ENCODE measurements at places on chromosomes 5 and 9. TPM values are rescaled to one million over a fixed set of nuclear protein-coding genes. Genes with fewer than 3 reads are reported as not detected.

- H3K27ac ChIP-seq: no peak overlapping the region
- no peak overlapping the region for H3K4me3 ChIP-seq
- no peaks in the 10 kb centered on the region for H3K4me1 ChIP-seq
These were observed 114.4 kb downstream of the TENT4A start for GRCh38 chr5:6827526-6828219.

The IL17B gene
- 0.42 TPM for total RNA-seq

DNA sequence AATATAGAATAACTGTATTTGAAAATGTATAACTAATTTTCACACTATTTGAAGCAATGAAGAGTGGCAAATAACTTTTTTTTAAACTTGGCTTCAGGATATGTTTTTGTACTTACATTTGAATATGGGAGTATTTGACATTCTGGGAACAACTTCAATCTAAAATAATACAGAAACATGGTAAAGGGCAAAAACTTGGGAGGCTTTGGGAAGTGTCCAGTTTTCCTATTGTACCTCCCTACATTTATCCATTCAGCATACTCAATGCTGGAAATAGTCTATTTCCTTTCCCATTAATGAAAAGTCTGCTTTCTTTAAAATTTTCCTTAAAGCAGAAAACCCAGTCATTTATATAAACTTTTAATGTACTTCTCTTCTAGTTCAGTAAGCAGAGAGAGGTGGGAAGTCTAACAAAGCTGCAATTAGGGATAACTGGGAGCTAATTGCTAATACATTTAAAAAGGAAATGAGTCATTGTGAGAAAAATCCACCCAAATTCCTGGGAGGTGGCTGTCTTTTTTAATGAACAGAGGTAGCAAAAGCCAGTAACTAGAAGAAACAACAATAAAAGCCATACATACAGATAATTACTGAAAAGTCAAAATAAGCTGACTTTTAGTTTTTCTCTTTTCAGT lies 128.8 kb downstream of the FBN2 start:
- H3K27me3 ChIP-seq: no peaks in the 10 kb centered on the region
- H3K36me3 ChIP-seq: no peaks in the 10 kb centered on the region
- no peaks in the 10 kb centered on the region for H3K4me1 ChIP-seq
- DNase-seq: no peak

DNA sequence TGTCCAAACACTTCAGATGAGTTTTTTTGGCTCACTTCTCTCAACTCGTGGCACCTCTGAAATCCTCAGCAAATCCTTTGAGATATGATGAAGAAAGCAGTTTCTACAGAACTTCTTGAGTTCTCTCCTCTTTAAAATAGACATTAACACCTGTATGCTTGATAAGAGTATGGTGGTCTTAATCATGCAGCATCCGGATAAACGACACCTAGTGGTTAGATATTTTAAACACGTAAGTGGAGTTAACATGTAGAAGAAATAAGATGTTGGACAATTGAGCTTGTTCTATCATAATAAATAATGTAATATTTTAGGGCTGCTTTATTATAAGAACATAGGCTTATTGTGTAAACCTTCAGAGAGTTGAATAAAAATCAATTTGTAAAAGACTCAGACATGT lies 324.8 kb downstream of the CYLC2 start:
- H3K27me3 ChIP-seq: no peaks in the 10 kb centered on the region
- no peak overlapping the region for H3K27ac ChIP-seq
- H3K4me3 ChIP-seq: no peak overlapping the region
- DNase-seq: no peak
- no peaks in the 10 kb centered on the region for H3K4me1 ChIP-seq

GRCh38 chr5:115685490-115685889 lies 59.7 kb upstream of the TMED7 start:
- no peak for DNase-seq
- no peaks in the 10 kb centered on the region for H3K4me1 ChIP-seq
- H3K4me3 ChIP-seq: no peak overlapping the region
- no peaks in the 10 kb centered on the region for H3K27me3 ChIP-seq

DNA sequence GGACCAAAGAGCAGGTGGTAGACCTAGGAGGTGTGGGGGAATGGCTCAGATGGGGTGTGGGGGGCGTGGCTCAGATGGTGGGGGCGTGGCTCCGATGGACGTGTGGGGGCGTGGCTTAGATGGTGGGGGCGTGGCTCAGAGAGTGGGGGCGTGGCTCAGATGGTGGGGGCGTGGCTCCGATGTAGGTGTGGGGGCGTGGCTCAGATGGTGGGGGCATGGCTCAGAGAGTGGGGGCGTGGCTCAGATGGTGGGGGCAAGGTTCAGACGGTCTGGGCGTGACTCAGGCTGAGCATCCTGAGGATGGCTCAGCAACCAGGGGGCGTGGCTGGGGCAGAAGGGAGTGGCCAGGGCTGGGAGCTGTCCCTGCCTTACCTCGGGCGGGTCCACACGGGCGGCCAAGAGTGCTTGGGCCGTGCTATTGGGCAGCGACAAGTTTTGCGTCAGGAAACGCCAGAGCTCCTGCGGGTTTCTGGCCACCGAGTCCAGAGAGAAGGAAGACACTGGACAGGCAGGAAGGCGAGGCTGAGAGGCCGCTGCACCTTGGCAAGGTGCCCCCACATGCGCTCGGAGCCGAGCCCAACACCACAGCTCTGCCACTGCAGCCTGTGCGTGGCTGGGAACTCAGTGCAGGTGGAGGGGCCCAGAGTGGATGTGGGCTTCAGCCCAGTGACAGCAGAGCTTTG lies 5.9 kb downstream of the ABCA2 start:
- H3K4me3 ChIP-seq: no peak overlapping the region
- H3K4me1 ChIP-seq: no peaks in the 10 kb centered on the region
- peak; percentile 90 for DNase-seq
- no peaks in the 10 kb centered on the region for H3K27me3 ChIP-seq
- H3K27ac ChIP-seq: no peak overlapping the region

GRCh38 chr9:68597362-68597997 lies 56.8 kb upstream of the TMEM252 start:
- H3K4me3 ChIP-seq: no peak overlapping the region
- no peaks in the 10 kb centered on the region for H3K36me3 ChIP-seq
- H3K27me3 ChIP-seq: no peaks in the 10 kb centered on the region
- no peaks in the 10 kb centered on the region for H3K4me1 ChIP-seq

GRCh38 chr5:37816331-37816730 lies 23.5 kb downstream of the GDNF start:
- DNase-seq: no peak
- no peak overlapping the region for H3K27ac ChIP-seq
- no peaks in the 10 kb centered on the region for H3K27me3 ChIP-seq
- no peaks in the 10 kb centered on the region for H3K36me3 ChIP-seq
- H3K4me1 ChIP-seq: no peaks in the 10 kb centered on the region
- H3K4me3 ChIP-seq: no peak overlapping the region

GRCh38 chr5:133382661-133383579 lies 229.4 kb downstream of the FSTL4 start:
- H3K4me1 ChIP-seq: no peaks in the 10 kb centered on the region
- DNase-seq: no peak
- no peak overlapping the region for H3K27ac ChIP-seq
- no peak overlapping the region for H3K4me3 ChIP-seq
- no peaks in the 10 kb centered on the region for H3K36me3 ChIP-seq

- no peak overlapping the region for H3K27ac ChIP-seq
- no peak overlapping the region for H3K4me3 ChIP-seq
- no peaks in the 10 kb centered on the region for H3K4me1 ChIP-seq
- DNase-seq: no peak
These were observed 104.0 kb downstream of the PLCXD3 start for GRCh38 chr5:41406424-41406823.

The FAXDC2 gene
- total RNA-seq: 17.9 TPM

GRCh38 chr5:504326-505154 lies 19.7 kb downstream of the SLC9A3 start:
- H3K4me1 ChIP-seq: no peaks in the 10 kb centered on the region
- H3K27ac ChIP-seq: no peak overlapping the region
- peaks cover 61% of the 10 kb centered on the region for H3K27me3 ChIP-seq
- no peak for DNase-seq
- H3K36me3 ChIP-seq: no peaks in the 10 kb centered on the region

The CTXN3 gene
- not detected for total RNA-seq

- DNase-seq: no peak
- no peaks in the 10 kb centered on the region for H3K4me1 ChIP-seq
- no peak overlapping the region for H3K4me3 ChIP-seq
- H3K27me3 ChIP-seq: no peaks in the 10 kb centered on the region
- H3K36me3 ChIP-seq: no peaks in the 10 kb centered on the region
These were observed 227.3 kb upstream of the DAPK1 start for GRCh38 chr9:87270221-87270847.

DNA sequence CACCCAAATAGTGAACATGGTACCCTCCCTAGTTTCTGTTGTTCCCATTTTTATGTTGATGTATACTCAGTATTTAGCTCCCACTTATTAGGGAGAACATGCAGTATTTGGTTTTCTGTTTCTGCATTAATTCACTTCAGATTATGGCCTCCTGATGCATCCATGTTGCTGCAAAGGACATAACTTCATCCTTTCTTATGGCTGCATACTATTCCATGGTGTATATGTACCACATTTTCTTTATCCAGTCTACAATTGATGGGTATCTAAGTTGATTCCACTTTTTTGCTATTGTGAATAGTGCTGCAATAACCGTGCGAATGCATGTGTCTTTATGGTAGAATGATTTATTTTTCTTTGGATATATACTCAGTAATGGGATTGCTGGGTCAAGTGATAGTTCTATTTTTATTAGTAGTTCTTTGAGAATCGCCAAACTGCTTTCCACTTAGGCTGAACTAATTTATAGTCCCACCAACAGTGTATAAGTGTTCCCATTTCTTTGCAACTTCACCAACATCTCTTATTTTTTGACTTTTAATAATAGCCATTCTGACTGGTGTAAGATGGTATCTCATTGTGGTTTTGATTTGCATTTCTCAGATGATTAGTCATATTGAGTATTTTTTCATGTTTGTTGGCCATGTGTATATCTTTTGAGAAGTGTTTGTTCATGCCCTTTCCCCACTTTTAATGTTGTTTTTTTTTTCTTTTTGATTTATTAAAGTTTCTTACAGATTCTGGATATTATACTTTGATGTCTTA lies 79.6 kb downstream of the SMIM15 start:
- DNase-seq: no peak
- H3K4me3 ChIP-seq: no peak overlapping the region

- peaks cover 8% of the 10 kb centered on the region for H3K4me1 ChIP-seq
- no peak overlapping the region for H3K27ac ChIP-seq
- no peak overlapping the region for H3K4me3 ChIP-seq
- H3K36me3 ChIP-seq: no peaks in the 10 kb centered on the region
These were observed 10.4 kb downstream of the ABLIM3 start for GRCh38 chr5:149151717-149152116.

DNA sequence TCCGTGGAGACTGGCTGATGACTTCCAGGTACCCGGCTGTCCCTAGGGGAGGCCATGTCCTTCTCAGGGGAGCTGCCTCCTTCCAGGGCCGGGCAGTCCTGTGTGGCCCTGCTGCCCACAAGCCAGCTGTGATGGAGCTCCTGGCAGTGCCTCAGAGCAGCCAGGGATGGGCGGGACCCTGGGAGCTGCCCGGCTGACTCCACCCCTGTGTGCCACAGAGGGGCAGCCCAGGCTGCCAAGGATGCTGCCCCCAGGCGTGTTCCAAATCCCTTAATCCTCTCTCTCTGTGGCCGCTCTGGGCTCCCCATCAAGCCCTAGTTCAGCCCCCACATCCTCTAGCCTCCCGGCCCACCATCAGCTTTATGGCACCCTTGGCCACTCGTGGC lies 7.0 kb upstream of the SCGB3A1 start:
- no peak overlapping the region for H3K4me3 ChIP-seq
- peaks cover 3% of the 10 kb centered on the region for H3K4me1 ChIP-seq
- no peak for DNase-seq
- H3K27ac ChIP-seq: no peak overlapping the region

The PIP5KL1 gene
- total RNA-seq: 6.7 TPM

DNA sequence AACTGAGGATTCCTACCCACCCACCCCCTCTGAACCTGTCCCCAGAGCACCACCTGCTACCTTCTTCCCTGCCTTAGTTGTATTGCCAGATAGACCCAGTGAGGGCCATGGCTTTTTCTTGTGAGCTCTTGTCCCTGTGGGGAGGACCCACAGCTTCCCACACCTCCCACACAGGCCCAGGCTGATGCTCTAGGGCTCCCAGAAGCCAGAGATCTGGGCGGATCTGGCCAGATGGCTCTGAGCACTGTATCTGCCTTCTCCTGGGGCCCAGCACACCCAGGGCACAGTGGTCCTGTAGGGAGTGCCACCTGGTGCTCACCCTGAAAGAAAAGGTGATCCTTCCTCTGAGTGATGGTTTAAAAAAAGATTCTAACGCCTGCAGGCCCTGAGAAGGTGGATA lies 131.7 kb downstream of the DAB2IP start:
- no peak overlapping the region for H3K4me3 ChIP-seq
- no peak overlapping the region for H3K27ac ChIP-seq
- no peaks in the 10 kb centered on the region for H3K4me1 ChIP-seq
- DNase-seq: no peak
- H3K36me3 ChIP-seq: no peaks in the 10 kb centered on the region

- DNase-seq: no peak
- H3K4me3 ChIP-seq: no peak overlapping the region
- no peaks in the 10 kb centered on the region for H3K27me3 ChIP-seq
- H3K4me1 ChIP-seq: no peaks in the 10 kb centered on the region
- no peaks in the 10 kb centered on the region for H3K36me3 ChIP-seq
These were observed 1105.8 kb upstream of the SEMA6A start for GRCh38 chr5:117680426-117680825.

The PAM gene
- total RNA-seq: 237 TPM

- no peak overlapping the region for H3K4me3 ChIP-seq
- H3K27me3 ChIP-seq: peaks cover 35% of the 10 kb centered on the region
- no peak for DNase-seq
- no peaks in the 10 kb centered on the region for H3K36me3 ChIP-seq
- no peak overlapping the region for H3K27ac ChIP-seq
- no peaks in the 10 kb centered on the region for H3K4me1 ChIP-seq
These were observed 1.4 kb upstream of the PHF24 start for GRCh38 chr9:34956648-34957047.

The NOP16 gene
- 14.9 TPM for total RNA-seq

- H3K27me3 ChIP-seq: no peaks in the 10 kb centered on the region
- H3K36me3 ChIP-seq: no peaks in the 10 kb centered on the region
- H3K27ac ChIP-seq: no peak overlapping the region
These were observed 200.2 kb downstream of the PLK2 start for GRCh38 chr5:58259685-58260152.

The GMCL2 gene
- total RNA-seq: not detected

GRCh38 chr5:30050056-30050815 lies 1143.2 kb upstream of the CDH6 start:
- H3K27me3 ChIP-seq: no peaks in the 10 kb centered on the region
- H3K4me3 ChIP-seq: no peak overlapping the region
- H3K36me3 ChIP-seq: no peaks in the 10 kb centered on the region
- no peak for DNase-seq
- H3K4me1 ChIP-seq: no peaks in the 10 kb centered on the region

The GPRIN1 gene
- 2.1 TPM for total RNA-seq

The MEIKIN gene
- total RNA-seq: 1.5 TPM

GRCh38 chr5:87686975-87687374 lies 274.2 kb upstream of the CCNH start:
- no peak overlapping the region for H3K27ac ChIP-seq
- H3K36me3 ChIP-seq: no peaks in the 10 kb centered on the region
- H3K4me1 ChIP-seq: no peaks in the 10 kb centered on the region
- no peak overlapping the region for H3K4me3 ChIP-seq
- H3K27me3 ChIP-seq: no peaks in the 10 kb centered on the region

- H3K4me3 ChIP-seq: peak overlapping the region; percentile 44
- no peaks in the 10 kb centered on the region for H3K36me3 ChIP-seq
- peaks cover 27% of the 10 kb centered on the region for H3K27me3 ChIP-seq
- H3K4me1 ChIP-seq: peaks cover 56% of the 10 kb centered on the region
- DNase-seq: peak; percentile 81
- peak overlapping the region; percentile 79 for H3K27ac ChIP-seq
These were observed 83.9 kb downstream of the SLC1A3 start for GRCh38 chr5:36690041-36690961.

All from left lung (tissue), 14 donors.